ENCODE measurements at places on chromosomes 12 and 14. TPM values are rescaled to one million over a fixed set of nuclear protein-coding genes. Genes with fewer than 3 reads are reported as not detected.

The OTX2 gene
- not detected for total RNA-seq

The GDF3 gene
- not detected for total RNA-seq

The IFI27 gene
- 270 TPM for total RNA-seq

- DNase-seq, result no peak
Observed at GRCh38 chr12:88662961-88663360, 82.7 kb upstream of the KITLG start.

- DNase-seq, result no peak
Observed at GRCh38 chr14:52901357-52901980, 49.4 kb downstream of the FERMT2 start.

GRCh38 chr12:53171725-53172329 lies 8.7 kb upstream of the ZNF740 start:
- DNase-seq, result no peak

Measured in transverse colon (tissue), 4 donors.